ENCODE measurements at places on chromosomes 13 and 19. TPM values are rescaled to one million over a fixed set of nuclear protein-coding genes. Genes with fewer than 3 reads are reported as not detected.

GRCh38 chr19:30330266-30330665, 41.9 kb upstream of the ZNF536 start:
- DNase-seq, result no peak

DNA sequence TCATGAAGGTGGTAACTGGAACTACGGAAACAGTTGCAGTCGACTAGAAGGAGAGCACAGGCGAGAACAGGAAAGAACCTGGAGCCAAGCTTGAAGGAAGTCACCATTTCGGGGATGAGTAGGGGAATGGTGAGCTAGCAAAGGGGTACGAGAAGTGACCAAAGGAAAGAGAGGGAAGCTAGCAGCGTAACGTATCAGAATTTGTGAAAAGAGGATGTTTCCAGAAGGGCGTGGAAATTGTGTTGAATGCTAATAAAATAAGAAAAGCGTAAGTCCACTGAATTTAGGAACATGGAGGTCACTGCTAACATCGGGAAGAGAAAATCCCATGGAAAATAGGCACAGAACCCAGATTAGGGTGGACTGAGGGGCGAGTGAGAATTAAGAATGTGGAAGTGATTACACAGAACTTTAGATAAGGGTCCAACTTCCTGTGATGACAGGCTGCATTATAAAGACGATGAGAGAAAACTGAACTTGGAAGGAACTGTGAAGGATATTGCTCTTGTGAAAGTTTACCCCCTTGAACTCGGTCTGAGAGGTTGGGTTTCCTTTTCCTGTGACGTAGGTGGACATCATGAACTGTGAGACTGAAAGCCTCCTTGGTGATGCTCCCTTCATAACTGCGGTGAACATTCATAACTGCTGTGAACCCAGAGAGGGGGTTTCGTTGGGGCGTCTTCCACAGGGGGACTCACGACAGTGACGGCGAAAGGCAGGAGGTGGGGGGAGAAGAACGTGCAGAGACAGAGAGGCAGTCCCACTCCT, 2.0 kb upstream of the FFAR2 start:
- no peak for DNase-seq

DNA sequence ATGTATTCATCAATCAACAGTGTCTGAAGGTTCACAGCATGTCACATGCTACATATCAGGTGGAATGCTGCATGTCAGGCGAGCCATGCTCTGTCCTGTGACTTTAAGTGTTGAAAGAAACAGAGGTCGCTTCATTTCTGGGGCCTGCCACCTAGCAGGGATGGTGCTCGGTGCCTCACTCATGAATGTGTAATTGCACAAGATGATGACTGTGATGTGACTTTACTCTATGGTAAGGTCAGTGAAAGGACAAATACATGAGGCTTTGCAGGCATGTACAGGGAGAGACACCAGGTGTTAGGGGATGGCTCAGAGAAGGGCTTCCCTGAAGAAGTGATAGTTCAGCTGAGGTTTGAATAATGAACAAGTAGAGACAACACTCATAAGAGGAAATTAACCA, 66.7 kb downstream of the FRY start:
- DNase-seq, result no peak

GRCh38 chr13:73450583-73450982, 391.8 kb downstream of the KLF5 start:
- no peak for DNase-seq

DNA sequence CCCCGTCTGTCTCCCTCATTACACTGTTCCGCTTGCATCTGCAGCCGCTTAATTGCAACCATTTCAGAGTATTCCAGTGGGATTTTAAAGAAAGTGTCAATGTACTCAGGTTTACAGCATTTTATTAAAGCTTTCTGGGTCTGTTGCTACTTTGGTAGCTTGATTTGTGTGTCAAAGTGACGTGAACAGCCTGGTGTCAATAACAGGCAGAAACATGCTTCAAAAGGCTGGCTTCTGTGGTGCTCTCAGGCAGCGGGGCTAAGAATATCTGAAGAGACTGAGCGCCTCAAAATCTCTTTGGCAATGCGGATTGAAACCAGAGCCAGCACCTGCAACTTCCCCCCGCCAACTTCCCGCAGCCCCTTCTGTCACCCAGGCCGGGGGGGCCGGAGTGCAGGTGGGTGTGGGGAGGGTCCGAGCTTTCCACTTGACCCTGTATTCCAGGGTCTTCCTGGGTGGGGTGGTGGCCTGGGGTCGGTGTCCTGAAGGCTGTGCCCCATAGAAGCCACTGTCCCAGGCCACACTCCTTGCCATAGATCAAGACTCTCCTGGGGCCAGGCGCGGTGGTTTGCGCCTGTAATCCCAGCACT, 81.2 kb downstream of the KDM4B start:
- DNase-seq, result no peak

DNA sequence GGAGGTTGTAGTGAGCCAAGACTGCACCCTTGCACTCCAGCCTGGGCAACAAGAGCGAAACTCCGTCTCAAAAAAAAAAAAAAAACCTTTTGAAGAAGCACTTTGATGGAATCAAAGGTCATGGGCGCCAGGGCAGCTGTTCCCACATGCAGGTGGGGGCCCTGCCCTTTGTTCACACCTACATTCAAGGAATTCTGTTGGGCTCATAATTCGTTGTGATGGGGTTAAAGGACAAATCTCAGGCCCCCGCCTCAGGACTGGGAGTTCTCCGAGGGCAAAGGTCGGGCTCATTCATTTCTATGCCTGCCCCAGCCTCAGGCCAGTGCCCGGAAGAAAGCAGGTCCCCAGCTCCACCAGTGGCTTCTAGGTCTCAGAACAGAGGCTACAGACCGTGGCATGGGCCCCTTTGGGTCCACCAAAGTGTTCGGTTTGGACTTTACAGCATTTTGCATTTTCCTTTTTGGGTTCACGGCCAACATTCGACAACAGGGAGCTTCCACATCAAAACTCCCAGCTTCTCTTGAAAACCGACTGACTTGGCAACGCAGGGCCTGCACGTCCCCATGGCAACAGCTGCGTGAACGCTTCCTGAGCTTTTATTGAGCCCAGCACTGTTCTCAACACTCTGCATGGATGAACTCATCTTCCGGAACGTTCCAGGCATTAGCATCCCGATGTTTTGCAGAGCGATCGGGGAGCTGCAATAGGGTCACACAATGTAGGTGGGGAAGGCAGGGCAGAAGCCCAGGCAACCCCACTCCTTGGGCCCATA, 10.1 kb upstream of the GTF2F1 start:
- DNase-seq, result no peak

The IGFL1 gene
- total RNA-seq, result not detected

The ZNF230 gene
- total RNA-seq, result 2.8 TPM

The OLFM2 gene
- 19.9 TPM for total RNA-seq

The HCST gene
- 1.2 TPM for total RNA-seq
